ENCODE measurements at places on chromosomes 3 and 15.

DNA sequence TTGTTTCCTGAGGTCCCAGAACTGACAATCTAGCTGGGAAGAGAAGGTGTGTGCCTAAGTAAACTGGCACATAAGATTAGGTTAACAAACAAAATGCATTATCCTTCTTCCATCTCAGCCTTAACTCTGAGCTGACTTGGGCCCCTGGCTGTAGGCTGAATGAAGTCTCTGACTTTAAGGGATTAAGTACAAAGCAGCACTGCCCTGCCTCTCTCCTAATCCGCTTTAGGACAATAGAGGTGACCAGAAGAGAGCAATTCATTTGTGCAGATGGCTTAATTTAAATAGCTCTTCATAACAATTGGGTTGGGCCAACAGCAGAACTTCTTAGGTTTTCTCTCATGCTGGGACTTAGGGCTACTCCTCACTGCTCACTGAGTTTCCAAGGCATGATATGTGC, 181.6 kb upstream of the SOX14 start:
- no peak for DNase-seq

DNA sequence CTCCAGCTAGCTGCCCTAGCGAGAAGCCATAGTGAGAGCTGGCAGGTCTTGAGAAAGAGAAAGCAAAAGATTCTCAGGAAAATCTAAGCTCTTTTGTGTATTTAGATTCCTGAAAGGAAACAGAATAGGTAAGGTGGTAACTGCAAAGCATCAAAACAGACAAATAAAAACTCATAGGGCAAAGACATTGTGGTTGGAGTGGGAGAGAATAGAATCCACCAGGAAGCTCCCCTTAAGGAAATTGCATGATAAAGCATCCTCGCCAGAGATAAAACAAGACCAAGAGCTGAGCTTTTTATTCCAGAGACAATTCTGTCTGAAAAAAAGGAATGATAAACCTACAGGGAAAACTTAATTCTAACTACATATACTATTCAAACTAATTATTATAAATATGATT, 232.6 kb downstream of the SI start:
- no peak for DNase-seq

DNA sequence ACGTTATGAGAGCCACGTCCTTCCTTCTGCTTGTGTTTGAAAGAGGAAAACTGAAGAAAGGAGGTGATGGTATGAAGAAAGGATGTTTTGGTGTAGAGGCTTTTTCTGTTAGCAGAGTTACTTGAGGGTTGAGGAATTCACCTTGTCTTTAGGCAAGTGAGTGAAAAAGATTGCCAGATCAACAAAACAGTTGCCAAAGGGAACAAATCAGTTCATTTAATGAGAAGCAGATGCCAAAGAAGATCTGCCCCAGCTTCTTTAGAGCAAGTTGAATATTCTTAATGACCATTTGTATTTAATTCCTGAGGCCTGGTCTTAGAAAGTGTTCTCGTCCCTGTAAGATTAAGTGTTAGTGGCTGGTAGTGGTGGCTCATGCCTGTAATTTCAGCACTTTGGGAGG, 2.6 kb downstream of the CHCHD6 start:
- DNase-seq, result no peak

- DNase-seq, result no peak
These were observed 92.0 kb downstream of the CADM2 start for GRCh38 chr3:85050821-85051220.

DNA sequence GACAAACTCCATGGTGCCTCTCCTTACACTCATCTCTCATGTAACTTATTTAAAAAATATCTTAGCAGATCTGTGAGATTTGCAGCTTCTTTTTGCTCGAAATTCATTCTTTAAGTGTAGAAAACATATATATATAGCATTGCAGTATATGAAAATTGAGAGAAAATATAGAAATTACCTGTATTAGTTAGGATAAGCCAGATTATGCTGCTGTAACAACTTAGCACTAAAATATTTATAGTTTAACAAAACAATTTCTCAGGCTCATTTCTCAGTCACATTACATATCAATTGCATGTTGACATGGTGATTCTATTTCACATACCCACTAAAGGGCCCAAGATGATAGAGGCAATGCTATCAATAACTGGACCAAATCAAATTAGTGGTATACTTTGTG, 54.7 kb downstream of the NR2F2 start:
- DNase-seq, result no peak

GRCh38 chr3:23490459-23490858, 287.3 kb downstream of the UBE2E2 start:
- DNase-seq, result no peak

DNA sequence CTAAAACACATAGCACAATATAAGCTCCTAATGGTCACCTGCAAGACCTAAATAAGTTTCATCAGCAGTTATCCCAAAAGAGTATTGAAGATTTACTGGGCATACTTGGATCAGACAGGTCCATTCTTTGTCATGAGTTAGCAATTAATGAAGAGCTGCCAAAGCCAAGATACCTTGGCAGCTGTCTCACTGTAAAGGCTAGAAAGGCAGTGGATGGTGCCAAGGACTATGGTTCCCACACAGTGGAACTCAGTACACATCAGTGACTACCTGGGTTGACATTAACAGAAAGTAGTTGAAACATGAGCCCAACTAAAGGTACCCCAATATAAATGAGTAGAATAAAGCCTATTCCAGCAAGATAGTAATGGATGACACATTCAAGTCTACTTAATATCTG, 41.1 kb upstream of the TMCO5A start:
- no peak for DNase-seq

GRCh38 chr3:195690951-195691350, 29.8 kb upstream of the MUC20 start:
- no peak for DNase-seq

DNA sequence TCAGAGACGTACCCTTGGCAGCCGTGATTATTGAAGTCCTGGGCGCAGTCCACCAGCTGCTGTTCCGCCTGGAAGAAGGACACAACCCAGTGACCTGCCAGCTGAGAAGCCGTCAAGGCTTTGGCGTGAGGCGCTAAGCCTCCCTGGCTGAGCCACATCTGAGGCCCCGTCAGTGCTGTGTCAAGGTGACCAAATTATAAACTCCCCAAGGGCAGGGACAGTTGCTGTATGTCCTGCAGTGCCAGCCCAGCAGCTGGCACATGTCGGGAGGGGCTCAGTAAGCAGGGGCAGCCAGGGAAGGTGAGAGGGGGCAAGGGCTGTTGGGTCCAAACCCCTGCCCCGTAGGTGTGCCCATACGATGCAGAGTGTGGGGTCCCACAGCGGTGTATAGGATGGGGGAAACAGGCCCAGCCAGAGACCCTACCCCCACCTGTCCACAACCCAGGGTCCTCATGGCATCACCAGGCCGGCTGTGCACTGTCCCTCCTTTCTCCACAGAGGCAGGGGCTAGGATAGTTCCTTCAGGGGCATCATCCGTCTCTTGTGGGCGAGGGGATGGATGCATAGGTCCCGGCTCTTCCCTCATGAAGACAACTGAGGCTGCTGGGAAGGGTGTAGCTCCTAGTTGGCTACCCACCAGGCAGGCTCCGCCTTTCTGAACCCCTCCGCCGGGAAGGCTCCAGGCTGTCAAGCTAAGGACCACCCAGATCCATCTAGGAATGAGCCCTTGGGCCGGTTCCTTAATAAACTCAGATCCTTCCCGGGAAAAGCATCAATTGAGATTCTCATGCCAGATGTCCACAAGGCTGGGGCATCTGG, 13.2 kb downstream of the CTSH start:
- DNase-seq, result no peak

DNA sequence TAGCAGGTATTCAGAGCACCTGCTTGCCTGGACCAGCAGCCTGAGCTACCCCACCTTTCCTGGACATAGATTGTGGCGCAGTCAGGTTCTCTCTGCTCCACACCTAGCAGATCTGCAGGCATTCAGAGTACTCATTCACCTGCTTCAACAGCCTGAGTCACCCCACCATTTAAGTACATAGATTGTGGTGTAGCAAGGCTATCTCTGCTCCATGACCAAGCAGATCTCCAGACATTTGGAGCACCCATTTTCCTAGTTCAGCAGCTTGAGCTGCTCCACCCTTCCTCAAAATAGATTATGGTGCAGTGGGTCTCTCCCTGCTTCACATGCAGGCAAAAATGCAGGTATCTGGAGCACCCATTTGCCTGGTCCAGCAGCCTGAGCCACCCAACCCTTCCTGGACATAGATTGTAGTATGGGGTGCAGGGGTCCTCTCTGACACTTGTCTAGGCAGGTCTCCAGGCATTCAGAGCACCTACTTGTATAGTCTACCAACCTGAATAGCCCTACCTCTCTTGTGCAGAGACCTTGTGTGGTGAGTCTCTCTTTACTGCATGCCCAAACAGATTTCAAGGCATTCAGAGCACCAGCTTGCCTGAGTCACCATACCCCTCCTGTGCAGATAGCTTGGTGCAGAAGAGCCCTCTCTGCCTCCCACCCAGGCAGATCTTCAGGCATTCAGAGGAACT, 466.0 kb upstream of the THBS1 start:
- no peak for DNase-seq

DNA sequence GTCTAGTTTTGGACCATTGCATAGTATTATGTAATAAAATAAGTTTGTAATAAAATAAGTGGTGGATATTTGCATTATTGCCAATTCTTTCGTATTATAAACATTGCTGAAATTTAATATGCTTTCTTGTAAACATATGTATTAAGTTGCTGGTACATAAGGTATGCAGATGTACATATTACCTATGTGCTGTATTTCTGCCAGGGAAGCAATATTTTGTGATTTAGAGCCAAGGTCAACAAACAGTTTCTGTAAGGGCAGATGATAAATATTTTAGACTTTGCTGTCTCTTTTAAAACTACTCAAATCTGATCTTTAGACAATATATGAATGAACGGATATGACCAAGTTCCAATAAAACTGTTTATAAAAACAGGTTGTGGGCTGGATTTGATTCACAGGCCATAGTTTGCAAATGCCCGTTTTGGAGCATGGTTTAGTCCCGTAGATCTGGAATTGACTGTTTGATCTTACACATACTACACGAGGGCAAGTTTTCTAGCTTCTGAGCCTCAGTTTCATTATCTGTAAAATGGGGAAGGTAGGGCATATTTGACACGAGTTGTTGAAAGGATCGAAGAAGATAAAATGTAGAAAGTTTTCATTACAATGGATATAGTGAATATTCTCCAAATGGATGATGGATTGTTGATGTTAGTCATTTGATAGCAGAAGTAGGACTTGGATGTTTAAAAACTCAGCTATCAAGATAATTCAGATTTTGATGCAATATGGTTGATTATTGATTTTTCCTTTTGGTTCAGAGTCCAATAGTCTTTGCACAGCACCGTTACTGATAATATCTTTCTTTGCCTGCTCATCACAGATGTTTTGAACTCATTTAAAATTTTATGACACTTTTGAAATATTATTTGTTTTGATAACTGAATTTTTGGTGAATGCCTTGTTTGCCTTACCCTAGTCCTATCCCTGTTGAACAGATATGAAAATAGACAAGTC, 394.6 kb downstream of the FEZF2 start:
- DNase-seq, result no peak

GRCh38 chr3:7847521-7847920, 654.1 kb upstream of the LMCD1 start:
- no peak for DNase-seq

DNA sequence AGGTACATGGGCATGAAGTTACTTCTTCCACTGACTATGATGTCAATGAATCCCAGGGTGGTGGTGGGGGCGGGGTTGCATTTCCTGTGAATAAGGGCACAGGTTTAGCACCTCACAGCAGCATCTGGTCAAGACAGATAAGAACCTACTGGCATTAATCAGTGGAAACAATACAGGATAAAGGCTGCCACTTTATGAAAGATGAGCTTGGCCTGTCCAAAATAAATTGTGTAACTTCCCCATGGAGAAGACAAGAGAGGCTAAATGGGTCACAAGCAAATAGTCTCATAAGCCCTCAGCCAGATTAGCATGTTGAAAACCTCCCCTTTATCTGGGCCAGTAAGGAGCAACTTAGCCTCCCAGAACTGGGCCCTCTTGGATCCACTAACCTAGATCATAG, 27.4 kb upstream of the PLSCR2 start:
- DNase-seq, result no peak

GRCh38 chr3:184532940-184533732, 28.4 kb upstream of the EPHB3 start:
- DNase-seq, result no peak

GRCh38 chr3:52461874-52462273, 6.5 kb downstream of the NISCH start:
- DNase-seq, result no peak

DNA sequence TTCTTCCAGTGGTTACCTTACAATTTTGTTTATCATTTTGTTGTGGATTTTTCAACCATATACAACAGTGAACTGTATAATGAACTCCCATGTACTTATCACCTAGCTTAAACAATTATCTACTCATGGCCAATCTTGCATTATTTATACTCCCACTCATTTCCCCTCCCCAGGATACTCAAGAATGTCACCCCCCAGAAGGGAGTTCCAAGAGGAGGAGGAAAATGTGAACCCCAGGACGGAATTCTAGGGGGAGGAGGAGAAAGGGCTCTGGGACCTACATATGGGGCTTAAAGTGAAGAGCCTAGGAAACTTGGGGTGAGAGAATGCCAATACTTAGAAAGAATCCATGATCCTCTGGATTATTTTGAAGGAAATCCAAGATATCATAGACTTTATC, 59.3 kb downstream of the TSC22D2 start:
- DNase-seq, result no peak

DNA sequence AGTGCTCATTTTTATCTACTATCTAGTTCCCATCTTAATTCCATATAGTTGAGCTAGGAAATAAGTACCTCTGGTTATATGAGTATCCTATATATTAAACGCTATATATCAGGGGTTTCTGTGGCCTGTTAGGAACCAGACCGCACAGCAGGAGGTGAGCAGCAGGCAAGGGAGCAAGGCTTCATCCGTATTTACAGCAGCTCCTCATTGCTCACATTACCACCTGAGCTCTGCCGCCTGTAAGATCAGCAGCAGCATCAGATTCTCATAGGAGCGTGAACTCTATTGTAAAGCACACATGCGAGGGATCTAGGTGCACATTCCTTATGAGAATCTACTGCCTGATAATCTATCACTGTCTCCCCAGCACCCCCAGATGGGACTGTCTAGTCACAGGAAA, 23.0 kb downstream of the GSK3B start:
- no peak for DNase-seq

GRCh38 chr15:85570336-85570735, 189.9 kb downstream of the AKAP13 start:
- no peak for DNase-seq

GRCh38 chr3:42670051-42670576, 15.2 kb upstream of the KLHL40 start:
- no peak for DNase-seq

GRCh38 chr15:42490291-42490670, 660 bp downstream of the ZNF106 start:
- no peak for DNase-seq

DNA sequence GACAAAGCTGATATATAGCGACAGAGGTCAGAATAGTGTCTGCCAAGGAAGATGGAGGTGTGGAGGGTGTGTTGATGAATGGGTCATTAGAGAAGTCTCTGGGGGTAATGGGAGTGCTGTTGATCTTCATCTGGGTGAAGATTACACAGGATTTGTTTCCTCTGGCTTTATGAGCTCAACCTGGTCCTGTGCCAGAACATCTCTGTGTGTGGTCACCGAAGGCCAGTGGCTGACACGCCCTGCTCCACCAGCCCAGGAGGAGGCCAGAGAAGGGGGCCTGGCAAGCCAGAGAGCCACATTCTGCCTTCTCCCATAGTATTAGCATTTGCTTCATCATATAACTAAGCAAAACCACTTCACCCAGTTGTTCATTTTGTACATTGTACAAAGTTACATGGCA, 121.1 kb downstream of the ZNF621 start:
- DNase-seq, result no peak
